ENCODE measurements at places on chromosomes 5 and 9.
A peak's percentile ranks its signal among the peaks of the same experiment; 100 is the strongest.

GRCh38 chr5:73918791-73919221, 292.8 kb downstream of the ARHGEF28 start:
- DNase-seq, result no peak

GRCh38 chr5:107104040-107104995, 566.4 kb downstream of the EFNA5 start:
- DNase-seq, result no peak

DNA sequence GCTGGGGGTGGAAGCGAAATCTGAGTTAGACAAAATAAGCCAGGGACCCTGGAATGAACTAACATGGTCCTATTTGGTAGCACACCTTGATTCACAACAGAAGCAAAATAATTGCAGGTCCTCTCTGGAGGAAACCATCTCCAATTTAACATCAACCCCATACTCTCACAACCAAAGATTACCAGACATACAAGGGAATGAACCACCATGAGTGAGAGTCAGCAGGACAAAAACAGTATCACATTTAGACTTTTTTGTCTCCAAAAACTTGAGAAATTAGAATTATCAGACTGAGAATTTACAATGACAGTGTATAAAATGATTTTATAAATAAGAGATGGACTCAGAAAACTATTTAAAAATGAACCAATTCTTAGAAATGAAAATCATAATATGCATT, 21.1 kb downstream of the PPP1R2B start:
- no peak for DNase-seq

- DNase-seq, result no peak
Observed at GRCh38 chr5:52961274-52961681, 27.9 kb upstream of the ITGA2 start.

GRCh38 chr5:96388176-96388575, 44.9 kb downstream of the PCSK1 start:
- no peak for DNase-seq

DNA sequence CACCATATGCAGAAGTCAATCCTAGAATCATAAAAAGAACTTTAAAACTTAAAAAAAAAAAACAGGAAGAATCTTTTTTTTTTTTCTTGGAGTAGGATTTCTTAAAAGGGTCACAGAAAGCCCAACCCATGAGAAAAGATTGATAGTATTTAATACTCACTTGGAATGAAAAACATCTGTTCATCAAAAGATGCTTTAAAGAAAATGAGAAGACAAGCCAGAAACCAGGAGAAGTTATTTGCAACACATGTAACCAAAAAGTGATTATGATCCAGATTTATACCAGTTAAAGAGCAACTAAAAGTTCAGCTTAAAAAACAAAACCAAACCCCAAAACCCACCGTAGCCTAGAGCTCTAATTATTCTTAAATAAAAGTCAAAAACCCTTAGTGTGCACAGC, 69.3 kb downstream of the TLE4 start:
- DNase-seq, result no peak

- no peak for DNase-seq
Observed at GRCh38 chr5:73229271-73229670, 56.3 kb downstream of the TMEM174 start.

- DNase-seq, result no peak
Observed at GRCh38 chr5:58786711-58787303, 203.9 kb downstream of the RAB3C start.

GRCh38 chr5:89255845-89256463, 373.0 kb upstream of the MEF2C start:
- DNase-seq, result no peak

DNA sequence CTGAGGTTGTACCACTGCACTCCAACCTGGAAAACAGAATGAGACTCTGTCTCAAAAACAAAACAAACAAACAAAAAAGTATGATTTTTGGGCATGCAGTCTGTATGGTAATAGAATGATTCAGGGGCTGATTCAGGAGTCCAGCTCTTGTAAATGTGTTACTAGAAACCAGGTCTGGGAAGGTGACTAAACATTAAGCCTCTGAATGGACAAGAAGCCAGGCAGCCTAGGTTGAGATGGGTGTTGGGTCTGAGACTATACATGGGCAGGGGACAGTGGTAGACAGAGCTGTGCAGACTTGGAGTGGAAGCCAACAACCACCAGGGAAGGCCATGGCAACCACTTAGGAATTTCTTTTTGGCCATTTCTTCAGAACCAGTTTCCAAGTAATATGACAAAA, 64.9 kb upstream of the TLE1 start:
- DNase-seq, result no peak

- no peak for DNase-seq
Observed at GRCh38 chr5:115084246-115084793, 85.4 kb downstream of the TRIM36 start.

GRCh38 chr5:129019401-129019908, 54.2 kb downstream of the SLC27A6 start:
- no peak for DNase-seq

DNA sequence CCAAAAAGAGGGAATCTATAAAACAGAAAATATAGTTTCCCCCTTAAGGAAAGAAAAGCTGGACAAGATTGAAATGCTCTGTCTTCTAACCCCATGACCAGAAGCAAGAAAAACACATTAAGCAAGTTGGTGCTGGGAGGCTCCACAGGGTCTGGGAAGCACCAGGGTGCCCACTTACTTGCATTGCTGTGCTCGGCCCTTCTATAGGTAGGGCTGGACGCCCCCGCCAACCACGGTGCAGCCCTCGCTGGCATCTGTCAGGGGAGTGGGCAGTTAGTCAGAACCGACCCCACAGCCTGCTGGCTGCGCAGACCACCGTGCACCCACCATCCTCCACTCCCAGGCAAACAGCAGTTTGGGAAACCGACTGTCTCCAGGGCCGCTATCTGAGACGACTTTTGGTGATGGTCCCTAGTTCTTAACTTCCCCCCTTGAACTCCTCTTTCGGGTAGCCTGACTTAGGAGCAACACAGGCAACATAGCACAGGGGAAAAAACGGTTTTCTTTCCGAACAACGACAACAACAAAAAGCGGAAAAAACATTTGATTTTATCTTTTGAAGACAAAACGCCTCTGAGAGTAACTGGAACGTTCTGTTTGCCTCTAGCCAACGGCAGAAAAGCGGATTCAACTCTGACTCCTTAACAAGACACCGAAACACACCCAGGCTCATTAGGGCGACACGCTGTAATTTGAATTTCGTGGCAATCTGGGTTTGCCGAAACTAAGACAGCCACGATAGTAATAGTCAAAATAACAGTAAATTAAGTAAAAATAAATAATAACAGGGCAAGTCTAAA, 3.9 kb downstream of the IRX2 start:
- DNase-seq, result no peak

DNA sequence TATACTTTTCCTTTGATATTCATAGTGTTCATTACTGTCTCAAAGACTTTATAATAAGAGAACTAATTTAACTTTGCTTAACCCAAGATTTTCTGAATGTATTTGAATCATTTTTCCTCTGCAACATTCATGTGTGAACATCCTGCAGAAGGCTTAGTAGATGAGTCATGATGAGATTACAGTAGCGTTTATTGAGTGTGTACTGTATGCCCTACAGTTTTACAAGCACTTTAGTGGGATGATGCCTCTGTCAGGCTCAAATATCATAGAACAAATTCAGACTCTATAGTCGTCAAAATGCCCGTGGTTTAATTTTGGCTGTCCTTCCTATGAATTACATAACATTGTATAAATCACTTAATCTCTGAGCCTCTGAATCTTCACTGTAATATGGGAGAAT, 41.2 kb downstream of the FYB1 start:
- DNase-seq, result no peak

DNA sequence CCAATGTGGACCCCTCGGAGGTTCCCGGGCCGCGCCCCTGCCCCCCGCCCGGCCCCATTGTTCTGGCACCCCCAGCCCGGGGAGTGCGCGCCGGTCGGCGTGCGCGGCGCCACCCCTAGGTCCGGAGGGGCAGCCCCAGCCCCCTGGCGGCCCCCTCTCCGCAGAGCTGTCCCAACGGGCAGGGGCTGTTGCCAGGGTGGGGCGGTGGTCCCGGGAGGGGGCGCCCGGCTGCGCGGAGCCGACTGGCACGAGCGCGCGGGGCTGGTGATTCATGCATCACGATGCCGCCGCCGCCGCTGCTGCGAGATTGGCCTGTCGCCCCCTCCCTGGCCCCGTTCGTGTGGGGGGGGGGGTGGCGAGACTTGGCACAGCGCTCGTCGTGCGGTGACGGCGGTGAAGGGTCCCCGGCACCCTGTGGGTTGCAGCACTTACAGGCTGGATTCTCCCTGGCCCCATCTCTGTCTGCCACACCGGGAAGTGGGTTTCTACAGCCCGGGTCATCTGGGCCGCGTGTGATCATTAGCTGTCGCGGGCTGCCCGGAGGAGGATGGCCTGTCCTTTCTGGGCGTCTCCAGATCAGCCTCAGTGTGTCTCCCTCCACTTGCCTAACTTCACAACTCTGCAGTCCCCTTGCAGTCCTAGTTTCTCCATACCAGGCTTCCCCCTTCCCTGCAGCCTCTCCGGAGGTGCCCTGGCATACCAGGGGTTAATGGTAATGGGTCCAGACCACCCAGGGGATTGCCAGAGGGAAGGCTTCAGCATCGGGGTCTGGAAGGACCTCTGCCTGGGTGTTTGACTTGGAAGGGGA, 858 bp downstream of the NCS1 start:
- peak; percentile 81 for DNase-seq

DNA sequence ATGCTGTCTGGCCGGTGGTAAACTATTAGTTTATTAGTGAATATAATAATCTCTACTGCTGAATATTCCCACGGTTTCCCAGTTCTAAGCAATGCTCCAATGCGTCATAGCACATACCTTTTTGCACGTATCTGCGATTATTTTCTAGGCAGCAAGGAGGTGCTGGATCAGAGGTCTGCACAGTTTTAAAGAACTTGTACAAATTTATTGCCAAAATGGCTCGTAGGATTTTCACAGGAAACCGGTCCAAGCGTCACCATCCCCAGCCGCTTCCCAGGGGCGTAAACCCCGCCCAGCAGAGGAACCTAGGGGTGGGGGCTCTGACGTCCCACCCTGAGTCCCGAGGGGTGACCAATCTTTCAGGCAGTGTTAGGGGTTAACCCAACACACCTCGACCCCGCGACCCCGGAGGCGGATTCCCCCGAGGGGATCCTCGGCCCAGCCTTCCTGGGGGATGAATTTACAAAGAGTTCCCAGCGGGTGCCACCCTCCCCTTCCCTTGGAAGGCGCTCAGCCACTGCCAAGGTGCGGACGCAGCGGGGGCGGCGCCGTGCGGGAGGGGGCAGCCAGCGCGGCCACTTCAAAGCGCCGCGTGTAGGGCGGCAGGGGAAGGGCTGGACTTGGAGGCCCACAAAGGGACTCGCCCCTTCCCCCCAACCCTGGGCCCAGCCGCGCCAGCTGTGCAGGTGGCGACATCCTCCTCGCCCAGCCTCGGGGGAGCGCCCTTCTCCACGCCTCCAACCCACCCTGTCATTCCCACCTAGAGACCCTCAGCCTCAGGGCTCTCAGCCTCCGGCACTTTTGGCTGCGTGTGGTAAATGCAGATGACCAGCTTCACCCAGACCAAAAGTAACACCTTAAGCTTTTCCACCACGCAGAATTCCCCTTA, 43.5 kb upstream of the TCF7 start:
- peak; percentile 54 for DNase-seq

GRCh38 chr5:177995691-177996595, at the start of gene PROP1:
TSS of gene PROP1 (minus strand) at chr5:177996242. CDS start at chr5:177995933, 309 bp downstream.
- DNase-seq, result no peak

GRCh38 chr5:52661903-52662595, 125.7 kb upstream of the ITGA1 start:
- DNase-seq, result no peak

- peak; percentile 90 for DNase-seq
Observed at GRCh38 chr9:87792831-87793288, 66.9 kb downstream of the CTSL start.

DNA sequence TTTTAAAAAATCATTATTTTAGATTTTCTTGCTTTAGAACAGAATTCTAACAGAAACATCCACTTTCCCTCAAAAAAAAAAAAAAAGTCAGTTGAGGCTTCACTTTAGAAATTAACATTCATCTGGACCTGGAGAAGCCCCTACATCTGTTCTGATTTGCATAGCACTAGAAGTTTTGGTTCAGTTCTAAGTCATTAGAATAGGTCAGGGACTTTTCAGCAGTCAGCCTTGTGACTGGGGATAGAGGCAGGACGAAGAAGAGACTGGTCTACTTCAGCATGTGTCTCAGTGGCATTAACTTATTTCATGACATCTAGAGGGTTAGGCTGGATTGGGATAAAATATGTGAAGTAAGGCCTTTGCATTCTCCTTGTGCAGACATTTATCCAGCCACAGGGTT, 215.8 kb upstream of the DAB2 start:
- DNase-seq, result no peak

GRCh38 chr5:82918311-82919031, 158.7 kb downstream of the TMEM167A start:
- DNase-seq, result no peak

DNA sequence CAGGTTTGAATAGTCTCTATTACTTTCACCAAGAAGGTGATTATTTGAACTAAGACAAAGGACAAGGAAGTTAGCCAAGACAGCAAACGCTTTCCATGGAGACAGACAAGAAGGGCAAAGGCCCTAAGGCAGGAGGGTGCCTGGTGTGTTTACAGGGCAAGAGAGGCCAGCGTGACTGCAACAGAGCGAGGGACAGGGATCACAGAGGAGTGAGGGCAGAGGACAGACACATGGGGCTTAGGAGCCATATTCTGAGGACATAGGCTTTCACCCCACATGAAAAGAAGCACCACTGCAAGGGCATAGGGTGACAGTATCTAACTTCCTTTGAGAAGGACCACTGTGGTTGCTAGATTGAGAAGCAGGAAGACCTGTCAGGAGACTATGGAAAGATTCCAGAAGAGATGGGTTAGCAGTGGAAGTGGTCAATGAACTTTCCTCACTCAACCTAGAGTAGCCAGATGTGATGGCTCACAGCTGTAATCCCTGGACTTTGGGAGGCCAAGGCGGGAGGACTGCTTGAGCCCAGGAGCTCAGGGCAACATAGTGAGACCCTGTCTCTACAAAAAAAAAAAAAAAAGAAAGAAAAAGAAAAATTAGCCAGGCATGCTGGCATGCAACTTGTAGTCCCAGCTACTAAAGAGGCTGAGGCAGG, 5.0 kb upstream of the HAVCR1 start:
- DNase-seq, result no peak

DNA sequence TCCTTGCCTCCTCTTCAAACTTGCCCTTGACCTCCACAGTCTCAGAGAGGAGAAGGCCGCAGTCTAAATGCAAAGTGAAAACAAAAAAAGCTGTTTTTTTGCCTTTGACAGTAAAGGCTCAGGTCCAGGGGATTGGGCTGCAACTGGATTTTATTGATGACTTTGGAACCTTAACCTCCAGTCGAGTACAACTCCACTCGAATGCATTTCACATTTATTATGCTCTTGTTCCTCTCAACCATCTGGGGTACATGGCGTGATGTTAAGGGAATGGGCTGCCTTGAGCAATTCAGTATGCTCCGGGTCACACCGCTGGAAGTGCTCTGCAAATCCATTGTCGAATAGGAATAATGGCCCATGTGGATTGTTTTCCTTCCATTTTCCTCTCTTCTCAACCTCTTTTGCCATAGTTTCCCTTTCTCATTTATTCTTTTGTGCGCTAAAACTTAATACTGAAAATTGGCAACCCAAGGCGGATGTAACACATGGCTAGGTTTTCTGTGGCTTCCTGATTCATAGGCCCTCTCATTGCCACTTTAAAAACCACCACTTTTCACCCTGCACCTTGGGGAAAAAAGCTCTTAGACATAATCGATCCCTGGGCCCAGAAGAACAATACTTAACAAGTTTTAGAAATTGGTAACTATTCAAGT, 34.3 kb downstream of the ITK start:
- DNase-seq, result no peak

All from sigmoid colon (tissue), 7 donors.